Transverse colon (tissue), 4 donors: ENCODE measurements at places on chromosomes 3 and 15. TPM values are rescaled to one million over a fixed set of nuclear protein-coding genes. Genes with fewer than 3 reads are reported as not detected.

GABRR3 gene
- not detected for total RNA-seq

DNA sequence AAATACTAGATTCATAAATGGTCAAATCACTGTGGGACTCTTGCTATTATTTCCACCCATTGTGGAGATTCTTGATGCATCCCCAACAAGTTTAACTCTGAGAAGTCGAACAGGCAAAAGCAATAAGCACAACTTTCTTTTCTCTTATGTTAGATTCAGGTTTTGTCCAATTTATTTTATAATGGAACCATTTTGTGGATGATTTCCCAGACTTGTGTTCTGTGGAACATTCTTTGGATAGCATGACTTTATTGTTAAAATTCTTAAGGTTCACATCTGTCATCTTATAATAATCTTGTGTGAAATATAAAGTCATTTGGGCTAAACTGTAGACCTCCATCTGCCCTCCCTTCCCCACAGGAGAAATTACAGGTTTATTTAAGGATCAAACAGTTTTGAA lies 213.7 kb downstream of the LPP start:
- DNase-seq = no peak

GRCh38 chr3:98725352-98725751 lies 37.8 kb upstream of the ST3GAL6 start:
- no peak for DNase-seq

UCN2 gene
- total RNA-seq = not detected

LRTM1 gene
- not detected for total RNA-seq

- DNase-seq = peak; percentile 94
Observed at GRCh38 chr15:78000091-78000926, 77.2 kb downstream of the TBC1D2B start.

DNA sequence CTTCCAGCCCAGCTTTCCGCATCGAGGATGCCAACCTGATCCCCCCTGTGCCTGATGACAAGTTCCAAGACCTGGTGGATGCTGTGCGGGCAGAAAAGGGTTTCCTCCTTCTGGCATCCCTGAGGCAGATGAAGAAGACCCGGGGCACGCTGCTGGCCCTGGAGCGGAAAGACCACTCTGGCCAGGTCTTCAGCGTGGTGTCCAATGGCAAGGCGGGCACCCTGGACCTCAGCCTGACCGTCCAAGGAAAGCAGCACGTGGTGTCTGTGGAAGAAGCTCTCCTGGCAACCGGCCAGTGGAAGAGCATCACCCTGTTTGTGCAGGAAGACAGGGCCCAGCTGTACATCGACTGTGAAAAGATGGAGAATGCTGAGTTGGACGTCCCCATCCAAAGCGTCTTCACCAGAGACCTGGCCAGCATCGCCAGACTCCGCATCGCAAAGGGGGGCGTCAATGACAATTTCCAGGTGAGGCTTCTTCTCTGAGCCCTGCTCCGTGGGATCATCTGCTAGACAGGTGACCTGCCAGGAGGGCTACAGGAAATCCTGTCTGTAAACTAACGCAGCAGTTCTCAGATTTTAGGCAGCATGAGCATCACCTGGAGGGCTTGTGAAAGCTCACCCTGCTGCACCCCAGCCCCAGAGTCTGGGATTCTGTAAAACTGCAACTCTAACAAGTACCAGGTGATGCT lies 1.6 kb downstream of the THBS1 start:
- DNase-seq = peak; percentile 57

- DNase-seq = no peak
Observed at GRCh38 chr3:66536791-66537190, 36.0 kb upstream of the LRIG1 start.

DNA sequence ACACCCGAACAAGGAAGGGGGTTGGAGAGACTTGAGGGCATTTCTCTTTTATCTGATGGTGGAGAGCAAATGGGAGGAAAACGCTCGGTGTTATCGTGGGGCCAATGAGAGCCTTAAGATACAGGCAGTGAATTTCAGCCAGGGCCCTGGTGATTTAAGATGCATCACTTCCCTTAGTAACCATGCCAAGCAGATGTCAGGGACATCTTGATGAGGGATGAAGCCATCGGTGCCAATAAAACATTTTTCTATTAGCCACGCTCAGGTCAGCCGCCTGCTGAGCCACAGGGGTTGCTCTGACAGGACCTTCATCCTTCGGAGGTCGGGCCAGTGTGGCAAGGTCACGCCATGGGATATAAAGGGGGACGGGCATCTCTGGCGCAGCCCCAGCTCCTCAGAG lies 10.6 kb downstream of the IQSEC1 start:
- DNase-seq = no peak

GRCh38 chr3:134799393-134799792 lies 4.3 kb downstream of the EPHB1 start:
- no peak for DNase-seq

GRCh38 chr3:49410846-49411534 lies 786 bp downstream of the RHOA start:
- DNase-seq = no peak

- no peak for DNase-seq
Observed at GRCh38 chr3:55516392-55517030, 29.4 kb upstream of the WNT5A start.

- no peak for DNase-seq
Observed at GRCh38 chr3:113270068-113270467, 58.7 kb downstream of the BOC start.

GABRA5 gene
- total RNA-seq = not detected

- DNase-seq = peak; percentile 30
Observed at GRCh38 chr3:63937661-63938651, 25.8 kb upstream of the SCAANT1 start.

- DNase-seq = no peak
Observed at GRCh38 chr3:177906578-177907229, 629.5 kb upstream of the KCNMB2 start.

GRCh38 chr3:195101001-195101583 lies 169.9 kb downstream of the XXYLT1 start:
- peak; percentile 29 for DNase-seq

TRPM7 gene
- total RNA-seq = 47.4 TPM

DNA sequence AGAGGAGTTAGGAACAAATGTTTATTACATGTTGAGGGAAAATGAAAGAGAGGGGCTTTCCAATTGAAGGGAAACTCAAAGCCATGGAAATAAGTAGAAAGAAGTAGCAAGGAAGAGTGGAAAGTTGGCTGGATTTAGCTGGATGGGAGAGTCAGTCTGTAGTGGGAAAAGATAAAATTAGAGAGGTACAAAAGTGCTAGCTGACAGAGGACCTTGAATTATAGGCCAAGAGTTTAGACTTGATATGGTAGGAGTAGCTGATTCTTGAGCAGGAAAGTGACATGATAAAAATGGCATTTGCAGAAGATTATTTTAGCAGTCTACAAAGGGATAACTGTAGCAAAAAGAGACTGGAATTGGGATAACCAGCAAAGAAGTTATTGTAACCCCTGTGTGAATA lies 425.8 kb downstream of the ROBO1 start:
- no peak for DNase-seq

IL20RB gene
- 1.7 TPM for total RNA-seq

DNA sequence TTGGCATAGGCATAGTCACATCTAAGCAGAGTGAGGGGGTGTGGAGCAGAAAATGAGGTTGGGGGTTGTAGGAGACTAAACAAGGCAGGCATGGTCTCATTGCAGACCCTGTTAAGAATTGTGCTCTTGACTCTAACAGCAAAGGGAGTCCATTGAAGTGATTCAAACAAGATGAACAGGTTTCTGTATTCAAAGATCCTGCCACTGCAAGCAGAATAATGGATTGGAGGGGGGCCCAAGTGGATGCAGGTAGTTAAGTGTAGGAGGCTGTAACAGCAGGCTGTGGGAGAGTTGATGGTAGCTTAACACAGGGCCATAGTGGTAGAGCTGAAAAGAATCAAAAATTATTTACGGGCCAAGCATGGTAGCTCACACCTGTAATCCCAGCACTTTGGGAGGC lies 34.4 kb downstream of the CASR start:
- no peak for DNase-seq

CADM2 gene
- total RNA-seq = 2.2 TPM

- DNase-seq = no peak
Observed at GRCh38 chr15:89395031-89395430, 60.4 kb upstream of the POLG start.

OR5H6 gene
- not detected for total RNA-seq

DNA sequence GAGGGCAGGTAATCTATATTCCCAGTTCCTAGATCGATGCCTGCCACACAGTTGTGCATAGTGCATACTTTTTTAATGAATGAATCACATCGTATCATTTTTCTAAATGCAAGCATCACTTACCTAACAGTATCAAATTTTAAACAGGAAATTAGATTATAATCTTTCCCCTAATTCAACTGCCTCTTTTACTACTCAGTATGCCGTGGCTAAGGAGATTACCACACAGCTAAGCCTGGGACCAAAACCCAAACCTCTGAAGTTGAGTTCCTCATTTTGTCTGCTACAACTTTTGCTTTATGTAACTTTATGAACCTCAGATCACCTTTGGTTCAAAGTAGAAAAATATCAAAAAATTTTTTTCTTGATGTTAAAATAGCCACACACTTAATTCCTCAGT lies 53.2 kb upstream of the FNDC3B start:
- no peak for DNase-seq

- no peak for DNase-seq
Observed at GRCh38 chr3:113222451-113223086, 11.2 kb downstream of the BOC start.

CCNB2 gene
- 7.5 TPM for total RNA-seq

P2RY1 gene
- total RNA-seq = 36.5 TPM

- no peak for DNase-seq
Observed at GRCh38 chr3:111723293-111724215, 128.4 kb upstream of the ZBED2 start.

ZNF501 gene
- total RNA-seq = not detected

PPP1R14D gene
- 19.5 TPM for total RNA-seq

DNA sequence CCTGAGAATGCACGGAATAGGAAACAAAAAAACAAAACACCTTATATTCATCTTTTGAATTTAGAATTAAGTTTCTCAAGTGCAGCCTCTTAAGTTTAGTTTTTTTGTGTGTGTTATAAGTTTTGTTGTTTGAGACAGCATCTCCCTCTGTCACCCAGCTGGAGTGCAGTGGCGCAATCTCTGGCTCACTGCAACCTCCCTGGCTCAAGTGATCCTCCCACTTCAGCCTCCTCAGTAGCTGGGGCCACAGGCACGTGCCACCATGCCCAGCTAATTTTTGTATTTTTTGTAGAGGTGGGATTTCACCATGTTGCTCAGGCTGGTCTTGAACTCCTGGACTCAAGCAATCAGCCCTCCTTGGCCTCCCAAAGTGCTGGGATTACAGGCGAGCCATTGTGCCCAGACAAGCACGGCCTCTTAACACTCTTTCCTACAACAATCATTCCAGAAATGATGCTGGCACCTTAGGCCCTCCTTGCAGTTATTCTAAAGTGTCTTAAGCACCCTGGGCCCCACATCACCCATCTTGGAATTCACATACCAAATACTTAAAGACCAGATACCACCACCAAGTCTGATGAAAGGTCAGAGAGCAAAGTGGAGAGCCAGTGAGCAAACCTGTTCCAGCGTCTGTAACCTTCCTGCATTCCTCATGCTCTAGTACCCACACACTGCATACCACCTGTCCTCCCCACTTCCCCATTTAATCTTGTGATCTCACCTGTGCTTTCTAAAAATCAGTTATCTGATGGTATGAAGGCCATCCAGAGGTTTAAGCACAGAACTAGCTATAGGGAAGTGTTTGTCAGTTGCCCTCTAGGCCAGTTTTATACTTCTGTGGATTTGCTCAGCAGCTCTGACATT lies 6.9 kb upstream of the SPG11 start:
- no peak for DNase-seq

DNAH12 gene
- not detected for total RNA-seq

DNA sequence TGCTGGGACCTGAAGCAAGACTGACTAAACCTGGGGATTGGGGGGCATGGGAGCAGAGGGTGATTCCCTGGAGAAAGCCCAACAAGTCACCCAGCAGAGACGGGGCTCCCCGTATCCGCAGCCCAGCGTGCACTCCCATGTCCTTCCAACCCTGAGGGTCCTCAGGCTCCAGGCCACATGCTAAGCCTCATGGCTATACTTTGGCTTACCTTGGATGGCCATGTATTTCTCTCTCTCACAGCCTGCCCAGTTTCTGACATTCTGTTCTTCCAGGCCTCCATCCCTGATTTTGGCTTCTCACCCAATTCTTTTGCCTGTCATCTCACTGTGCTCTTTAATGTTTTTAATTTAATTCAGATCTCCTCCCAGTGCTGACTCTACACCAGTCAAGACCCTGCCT lies 126.8 kb upstream of the CTDSPL start:
- no peak for DNase-seq

- no peak for DNase-seq
Observed at GRCh38 chr3:170257145-170257544, 34.9 kb downstream of the PRKCI start.

DNA sequence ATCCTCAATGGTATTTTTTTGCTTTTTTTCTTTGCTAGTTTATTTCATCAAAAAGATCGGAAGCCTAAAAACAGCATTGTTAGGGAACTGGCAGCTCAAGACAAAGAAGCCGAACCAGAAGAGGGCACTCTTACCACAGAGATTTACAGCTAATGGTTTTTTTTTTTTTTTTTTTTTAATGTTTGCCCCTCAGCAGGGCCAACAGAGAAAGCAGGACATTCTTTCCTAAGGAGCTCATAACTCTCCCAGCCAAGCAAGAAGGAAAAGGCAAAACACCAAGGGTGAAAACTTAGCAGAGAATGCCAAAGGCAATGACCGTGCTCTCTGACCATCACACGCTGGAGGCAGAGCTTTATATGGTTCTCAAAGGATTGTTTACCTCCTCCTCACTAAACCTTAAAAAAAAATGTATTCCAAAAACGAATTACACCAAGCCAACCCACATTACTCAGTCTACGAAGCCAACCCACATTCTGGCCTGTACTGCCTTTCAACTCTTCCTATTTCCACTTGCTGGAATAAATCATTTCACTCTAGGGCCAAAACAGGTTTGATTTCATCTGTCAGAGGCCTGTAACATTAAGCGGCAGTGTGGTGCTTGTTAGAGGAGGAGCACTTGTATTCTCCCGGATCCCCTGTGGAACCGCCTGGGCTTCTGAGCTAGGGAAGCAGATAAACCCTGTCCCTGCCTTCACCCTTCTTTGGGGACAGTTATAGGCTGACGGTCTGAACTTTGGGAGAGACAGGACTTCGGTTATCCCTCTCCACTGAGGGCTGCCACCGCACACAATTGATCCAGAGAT lies 35.6 kb upstream of the GYG1 start:
- peak; percentile 35 for DNase-seq

SSUH2 gene
- total RNA-seq = 2.9 TPM

LDHAL6B gene
- total RNA-seq = not detected

GRCh38 chr3:113166719-113167492 lies 44.5 kb upstream of the BOC start:
- peak; percentile 43 for DNase-seq
